Placental epithelial cell (primary cell): ENCODE measurements at places on chromosomes 13 and 19. TPM values are rescaled to one million over a fixed set of nuclear protein-coding genes. Genes with fewer than 3 reads are reported as not detected.

Gene ZNF616
- 9.8 and 20.0 TPM in 2 replicates for total RNA-seq

Gene WASF3
- total RNA-seq = 6.5 and 6.7 TPM in 2 replicates

Gene RFX1
- 5.1 and 5.3 TPM in 2 replicates for total RNA-seq

Gene DACH1
- not detected in 2 replicates for total RNA-seq

Gene PLD3
- 282 and 506 TPM in 2 replicates for total RNA-seq

Gene SUGP1
- total RNA-seq = 27.1 and 33.4 TPM in 2 replicates

Gene SSC5D
- 0.22 and 1.2 TPM in 2 replicates for total RNA-seq

Gene IZUMO4
- total RNA-seq = 0.65 and 3.5 TPM in 2 replicates

Gene F10
- 0.22 and 1.6 TPM in 2 replicates for total RNA-seq

Gene C19orf44
- 3.4 and 5.5 TPM in 2 replicates for total RNA-seq

Gene C19orf85
- total RNA-seq = not detected in 2 replicates

Gene POGLUT2
- total RNA-seq = 14.5 and 23.0 TPM in 2 replicates

Gene NLRP4
- not detected in 2 replicates for total RNA-seq

Gene EDNRB
- 20.4 and 59.6 TPM in 2 replicates for total RNA-seq

Gene C19orf25
- 30.1 and 36.9 TPM in 2 replicates for total RNA-seq

Gene TNNI3
- 0.43 TPM in 1 of 2 replicates, not detected in the other for total RNA-seq

Gene ERICH4
- not detected in 2 replicates for total RNA-seq

Gene N4BP2L1
- 1.8 and 4.3 TPM in 2 replicates for total RNA-seq

Gene CCDC70
- not detected in 2 replicates for total RNA-seq

Gene SHISA2
- total RNA-seq = 16.6 and 25.1 TPM in 2 replicates

Gene SUGT1
- 25.5 and 44.0 TPM in 2 replicates for total RNA-seq

Gene HS6ST3
- total RNA-seq = under 0.01 TPM in 1 of 2 replicates, not detected in the other

Gene C19orf33
- 137 and 144 TPM in 2 replicates for total RNA-seq

Gene RASA3
- total RNA-seq = 7.4 and 8.6 TPM in 2 replicates

Gene CD22
- total RNA-seq = 0.11 and 1.6 TPM in 2 replicates

Gene FXYD3
- total RNA-seq = 0.39 TPM in 1 of 2 replicates, not detected in the other

Gene ZNF135
- total RNA-seq = 6.4 and 9.4 TPM in 2 replicates

Gene PSG4
- total RNA-seq = 30.9 and 35.3 TPM in 2 replicates

Gene CEACAM1
- not detected in 2 replicates for total RNA-seq
